Fibroblast of skin of scalp (primary cell): ENCODE measurements at places on chromosomes 6 and 20.

DNA sequence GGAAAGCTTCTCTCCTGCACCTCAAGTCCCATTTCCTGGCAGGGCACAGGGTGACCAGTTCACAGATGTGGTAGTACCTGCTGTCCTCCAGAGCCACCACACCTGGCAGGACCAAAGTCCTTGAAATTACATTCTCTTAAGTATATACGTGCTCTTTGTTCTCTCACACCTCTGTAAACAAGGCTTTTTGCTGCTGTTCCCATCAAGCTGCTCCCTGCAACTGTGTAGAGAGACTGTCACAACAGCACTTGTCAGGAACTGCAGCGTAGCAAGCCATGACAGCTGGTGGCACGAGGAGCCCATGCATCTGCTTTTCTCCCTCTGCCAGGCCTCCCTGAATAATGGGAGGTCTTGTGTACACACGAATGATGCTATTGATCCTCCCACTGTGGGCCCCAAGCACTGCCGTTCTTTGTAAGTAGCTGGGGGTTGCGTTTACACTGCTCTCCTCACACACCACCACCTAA lies 431.8 kb downstream of the CD83 start:
- DNase-seq, result no peak

GRCh38 chr6:149660028-149660427 lies 11.5 kb upstream of the KATNA1 start:
- DNase-seq, result no peak

GRCh38 chr6:86595641-86596040 lies 341.7 kb upstream of the HTR1E start:
- no peak for DNase-seq

DNA sequence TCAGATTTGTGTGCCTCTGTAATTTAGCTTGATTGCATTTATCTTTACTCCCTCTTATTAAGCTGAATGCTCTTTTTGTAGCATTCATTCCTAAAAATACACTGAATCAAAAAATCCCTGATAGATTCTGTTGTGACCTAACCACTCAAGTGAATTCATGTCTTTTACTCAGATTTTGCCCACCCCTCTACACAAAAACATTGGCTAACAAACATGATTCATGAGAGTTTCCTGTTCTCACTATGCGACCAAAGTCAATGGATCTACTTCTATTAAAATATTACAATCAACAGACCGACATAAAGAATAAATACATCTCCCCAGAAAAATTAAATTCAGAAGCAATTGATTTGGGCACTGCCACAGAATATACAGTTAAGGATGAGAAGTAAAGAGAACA lies 99.5 kb upstream of the THEMIS start:
- DNase-seq, result no peak

DNA sequence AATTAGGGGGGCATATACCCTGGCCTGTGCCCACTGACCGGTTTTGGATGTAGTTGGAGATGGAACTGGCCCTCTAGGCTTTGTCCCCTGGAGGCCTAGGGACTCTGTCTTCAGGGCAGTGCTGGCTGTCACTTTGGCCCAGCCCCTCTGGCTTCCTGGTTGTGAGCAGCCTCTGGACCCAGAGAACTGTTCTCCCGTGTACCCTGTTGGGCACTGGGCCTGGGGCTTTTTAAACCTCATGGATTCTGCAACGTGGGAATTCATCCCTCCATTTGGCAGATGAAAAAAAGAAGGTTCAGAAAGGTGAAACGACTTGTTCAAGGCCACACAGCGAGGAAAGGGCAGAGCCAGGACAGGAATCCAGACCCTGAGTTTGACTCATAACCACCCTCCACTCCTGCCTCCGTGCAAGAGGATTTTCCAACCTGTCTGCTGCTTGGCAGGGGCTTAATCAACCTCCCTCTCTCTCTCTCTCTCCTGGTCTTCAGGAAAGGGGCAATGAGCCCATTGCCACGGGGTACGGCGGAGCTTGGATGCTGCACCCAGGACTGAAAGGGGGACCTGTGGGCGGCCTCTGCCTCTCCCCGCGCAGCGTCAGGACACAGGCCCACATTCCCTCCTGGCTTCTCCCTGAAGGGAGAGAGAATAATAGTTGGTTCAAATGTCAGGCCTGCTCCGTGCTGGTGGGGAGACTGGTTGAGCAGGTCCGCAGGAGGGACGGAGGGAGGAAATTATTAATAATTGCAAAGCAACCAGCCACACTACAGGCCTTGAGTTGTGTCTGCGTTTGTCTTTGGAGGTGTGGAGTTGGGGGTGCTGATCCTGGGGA lies 56.0 kb downstream of the CEBPB start:
- no peak for DNase-seq

GRCh38 chr6:157614026-157614568 lies 208.9 kb upstream of the SNX9 start:
- no peak for DNase-seq
